Activated CD8-positive, alpha-beta memory T cell treated with anti-CD3 and anti-CD28 coated beads, Interleukin-2, amount 50 U/mL, for 4 hours (primary cell): ENCODE measurements at places on chromosomes 7 and 10.

GRCh38 chr10:46325021-46325420 lies 38.2 kb downstream of the ANTXRL start:
- DNase-seq: no peak

GRCh38 chr7:815284-816216 lies 16.7 kb upstream of the SUN1 start:
- no peak for DNase-seq

DNA sequence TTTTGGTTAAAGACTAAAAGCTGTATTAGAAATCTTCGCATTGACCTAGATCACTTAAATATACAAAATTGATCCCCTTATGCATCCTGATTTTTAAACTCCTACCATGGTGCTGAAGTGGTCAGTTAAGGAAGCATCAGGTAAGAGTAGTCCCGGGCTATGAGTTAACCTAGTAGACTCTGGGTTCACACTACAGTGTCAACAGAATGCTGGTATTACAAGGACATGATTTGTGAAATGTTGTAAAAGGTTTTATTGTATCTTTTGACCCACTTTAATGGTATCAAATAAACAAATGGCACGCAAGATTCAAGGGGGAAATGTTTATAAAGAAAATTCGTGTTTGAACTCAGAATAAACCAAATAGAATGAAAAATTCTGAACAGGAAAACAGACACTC lies 36.8 kb downstream of the RTKN2 start:
- no peak for DNase-seq

- DNase-seq: no peak
Measured at GRCh38 chr10:113071446-113071845, 121.4 kb downstream of the TCF7L2 start.

GRCh38 chr10:90222372-90222771 lies 521.0 kb downstream of the KIF20B start:
- DNase-seq: no peak

GRCh38 chr7:150863946-150864345 lies 11.6 kb downstream of the AOC1 start:
- no peak for DNase-seq

DNA sequence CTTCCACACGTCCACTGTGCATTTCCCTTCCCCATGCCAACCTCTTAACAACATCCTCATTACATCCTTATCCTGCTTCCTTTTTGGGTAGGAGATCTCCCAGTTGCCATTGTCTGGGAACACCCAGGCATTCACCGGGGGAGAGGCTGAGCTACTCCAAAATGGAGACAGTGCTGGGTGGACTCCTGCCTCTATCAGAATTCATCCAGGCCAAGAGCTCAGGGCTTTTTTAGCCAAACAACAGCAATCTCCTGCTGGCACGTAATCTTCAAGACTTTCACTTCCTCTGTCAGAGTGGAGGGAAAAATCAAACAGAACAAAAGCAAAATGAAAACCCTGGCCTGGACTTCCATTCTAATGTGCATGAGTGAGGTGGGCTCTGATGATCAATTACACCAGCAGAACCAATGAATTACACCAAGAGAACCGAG lies 245.0 kb downstream of the PRPF18 start:
- DNase-seq: no peak

GRCh38 chr7:148402159-148402558 lies 188.4 kb upstream of the C7orf33 start:
- no peak for DNase-seq

GRCh38 chr10:76149602-76150138 lies 718.2 kb downstream of the LRMDA start:
- DNase-seq: no peak

GRCh38 chr10:56318816-56319215 lies 42.2 kb downstream of the ZWINT start:
- DNase-seq: no peak

DNA sequence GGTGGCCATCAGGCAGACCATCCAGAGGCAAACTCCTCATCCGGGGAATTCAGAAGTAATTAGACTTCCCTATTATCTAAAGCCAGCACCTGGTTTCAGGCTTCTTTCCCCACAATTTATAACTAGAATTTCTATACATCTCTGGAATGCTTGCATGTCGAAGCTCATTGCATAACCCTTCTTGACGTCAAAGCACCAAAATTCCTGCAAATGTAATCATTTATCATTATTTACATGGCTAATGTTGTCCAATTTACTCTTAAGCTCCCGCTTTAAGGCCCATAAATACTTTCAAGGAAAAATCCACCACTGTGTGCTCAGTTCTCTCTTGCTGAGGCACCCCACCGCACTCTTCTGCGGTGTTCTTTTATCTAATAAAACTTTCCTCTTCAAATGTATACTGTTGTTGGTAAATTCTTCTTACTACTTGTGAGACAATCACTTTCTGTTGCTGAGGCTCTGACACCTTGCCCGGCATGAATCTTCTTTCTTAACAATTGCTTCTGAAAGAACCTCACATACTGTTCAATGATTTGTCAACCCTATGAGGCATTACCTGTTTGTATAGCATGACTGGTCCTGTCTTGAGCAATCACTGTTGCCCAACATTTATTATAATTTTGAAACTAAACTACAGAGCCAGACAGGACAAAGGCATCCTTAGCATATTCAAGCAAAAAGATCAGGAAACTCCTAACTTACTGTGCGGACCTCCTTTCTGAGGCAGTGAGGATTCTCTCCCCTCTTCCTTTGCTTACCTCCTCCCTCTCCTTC lies 17.4 kb upstream of the GPR141 start:
- DNase-seq: no peak

DNA sequence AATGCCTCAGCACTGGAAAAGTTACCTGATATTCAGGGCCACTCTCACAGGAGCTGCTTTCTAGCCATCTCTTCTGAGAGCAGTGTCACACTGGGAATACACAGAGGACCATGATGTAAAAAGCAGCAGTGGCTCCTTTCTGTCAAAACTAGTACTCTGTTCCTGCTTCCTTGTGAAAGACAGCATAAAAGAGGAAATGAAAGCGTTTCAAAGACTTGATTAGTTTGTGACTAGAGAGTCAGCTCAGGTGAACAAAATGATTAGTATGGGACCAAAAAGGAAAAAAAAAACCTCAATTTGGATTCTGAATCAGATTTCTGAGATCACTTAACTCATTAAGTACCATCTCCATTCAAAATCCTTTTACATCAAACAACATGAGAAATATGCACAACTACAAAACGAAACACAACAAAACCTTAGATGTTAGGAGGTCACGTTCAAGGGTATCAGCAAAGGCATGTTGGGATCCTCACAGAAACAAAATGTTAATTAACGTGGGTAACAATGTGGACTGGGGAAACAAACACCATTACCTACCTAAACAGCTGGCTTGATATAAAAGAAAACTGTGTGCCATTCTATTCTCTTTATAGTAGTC lies 103.7 kb downstream of the MACC1 start:
- no peak for DNase-seq
